ENCODE measurements at places on chromosomes 3 and 15.

GRCh38 chr3:21041621-21042020 is 709.4 kb downstream of the ZNF385D start:
- no peak for DNase-seq

DNA sequence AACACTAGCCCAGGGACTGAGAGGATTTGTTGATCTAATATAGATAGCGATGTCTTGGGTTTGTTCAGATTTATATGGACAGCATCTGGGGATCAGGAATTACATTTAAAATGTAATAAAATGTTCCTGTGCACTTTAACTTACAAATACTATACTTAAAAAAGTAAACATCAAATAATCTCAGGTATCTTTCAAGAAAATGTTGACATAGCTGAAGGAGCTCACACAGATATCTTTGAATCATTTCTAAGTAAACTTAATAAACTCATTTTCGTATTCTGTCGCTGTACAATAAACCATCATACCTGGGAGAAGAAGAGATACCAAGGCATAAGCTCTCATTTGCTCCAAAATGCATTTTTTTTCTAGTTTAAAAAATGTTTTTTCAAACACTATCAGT is 557.5 kb upstream of the NR2F2 start:
- DNase-seq = no peak

- peak; percentile 74 for DNase-seq
Observed at GRCh38 chr3:148955544-148956346, 35.6 kb upstream of the GYG1 start.

- no peak for DNase-seq
Observed at GRCh38 chr15:46652266-46652665, 1017.4 kb downstream of the SQOR start.

DNA sequence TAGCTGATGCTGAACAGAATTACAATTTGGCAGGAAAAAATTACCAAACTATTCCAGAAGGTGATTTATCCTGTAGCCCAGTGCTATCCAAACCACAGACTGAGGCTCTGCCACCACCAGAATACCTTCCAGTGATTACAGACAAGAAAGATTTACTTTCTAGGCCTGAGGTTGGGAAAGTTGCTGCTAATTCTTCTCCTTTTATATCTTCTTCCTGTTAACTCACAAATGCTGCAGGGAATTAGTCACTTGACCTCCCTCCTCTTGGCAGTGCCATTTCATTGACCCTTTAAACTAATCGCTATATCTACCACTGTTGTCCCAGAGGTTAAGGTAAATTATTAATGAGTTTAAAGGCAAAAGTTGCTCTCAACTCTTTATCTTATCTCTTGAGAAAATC is 118.4 kb downstream of the CTNNB1 start:
- no peak for DNase-seq

DNA sequence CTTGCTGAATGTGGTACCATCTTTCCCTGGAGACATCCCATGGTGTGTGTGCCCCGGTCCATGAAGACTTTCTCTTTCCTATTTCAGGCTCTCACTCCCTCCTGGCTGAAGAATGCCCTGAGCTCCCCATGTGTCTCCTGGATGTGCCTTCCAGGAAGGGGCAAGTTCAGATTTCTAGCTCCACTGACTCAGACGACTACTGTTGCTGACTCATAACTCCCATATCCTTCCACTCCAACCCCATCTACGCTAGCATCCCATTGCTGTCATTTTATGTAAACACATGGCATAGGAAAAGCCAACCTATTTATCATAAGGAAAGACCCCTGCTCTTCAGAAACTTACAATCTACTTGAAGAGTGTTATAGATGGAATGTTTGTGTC is 95.0 kb downstream of the ADCY5 start:
- no peak for DNase-seq

DNA sequence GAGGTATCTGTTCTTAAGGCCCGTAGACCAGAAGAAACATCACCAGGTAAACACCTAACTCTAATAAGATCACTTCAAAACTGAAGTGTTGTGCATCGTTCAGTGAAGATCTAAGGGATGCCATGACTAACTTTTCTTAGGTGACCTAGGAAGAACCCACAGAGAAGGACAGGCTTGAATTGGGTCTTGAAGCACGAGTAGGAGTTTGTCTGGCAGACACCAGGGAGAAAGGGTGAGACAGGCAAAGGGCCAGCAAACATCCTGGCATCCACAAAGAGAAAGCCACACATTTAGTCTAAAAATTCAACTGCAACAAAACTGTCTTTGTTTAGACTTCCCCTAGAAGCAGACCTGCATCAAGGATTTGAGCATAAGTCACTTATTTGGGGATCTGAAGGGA is 15.5 kb upstream of the CMTM8 start:
- DNase-seq = no peak

- no peak for DNase-seq
Observed at GRCh38 chr3:55534876-55535275, 47.8 kb upstream of the WNT5A start.

DNA sequence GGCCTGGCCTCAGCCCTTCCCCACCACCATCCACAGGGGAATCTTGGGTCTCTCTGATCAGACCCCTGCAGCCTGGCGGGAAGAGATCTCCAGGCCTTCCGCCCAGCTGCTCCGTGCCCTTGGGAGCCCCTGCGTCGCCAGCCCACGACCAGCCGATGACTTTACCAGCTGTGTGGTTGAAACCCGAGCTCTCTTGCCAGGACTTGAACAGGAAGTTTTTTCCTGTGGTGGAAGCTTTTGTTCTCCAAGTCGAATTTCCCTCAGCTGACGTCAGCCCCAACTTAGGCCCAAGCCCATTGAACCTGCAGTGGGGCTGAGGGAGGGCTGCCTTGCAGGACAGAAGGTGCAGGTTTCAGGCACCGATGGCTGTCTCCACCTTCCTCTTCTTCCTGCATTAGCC is 51.7 kb upstream of the SMAD3 start:
- DNase-seq = peak; percentile 87

GRCh38 chr3:119222391-119222790 is 18.3 kb downstream of the B4GALT4 start:
- no peak for DNase-seq

GRCh38 chr3:46141813-46142212 is 66.3 kb downstream of the CCR1 start:
- no peak for DNase-seq

- no peak for DNase-seq
Observed at GRCh38 chr3:169493521-169494141, 169.9 kb downstream of the MECOM start.

DNA sequence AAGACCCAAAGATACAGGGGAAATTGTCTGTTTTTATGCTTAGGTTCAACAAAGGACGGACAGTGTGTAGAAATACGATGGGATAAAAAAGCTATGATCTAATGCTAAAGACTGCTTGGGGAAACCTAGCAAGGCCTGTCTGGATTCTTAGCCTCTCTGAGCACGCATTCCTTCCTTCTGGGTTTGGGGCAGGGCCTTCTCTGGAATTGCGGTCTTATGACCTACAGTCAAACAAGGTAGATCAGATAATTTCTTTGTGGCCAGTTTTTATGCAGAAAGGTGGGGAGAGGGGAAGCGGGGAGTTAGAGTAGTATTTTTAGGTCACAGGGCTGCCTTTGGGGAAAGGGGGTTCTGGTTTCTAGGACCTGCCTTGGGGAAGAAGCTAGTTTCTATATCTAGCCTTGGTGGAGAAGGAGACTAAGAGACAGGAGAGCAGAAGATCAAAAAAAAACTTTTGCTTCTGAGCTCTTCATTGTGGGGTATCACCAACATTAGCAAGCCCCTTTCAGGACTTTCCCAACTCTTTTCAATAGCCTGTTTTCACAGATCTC is 39.1 kb upstream of the LIPC start:
- DNase-seq = no peak

GRCh38 chr3:118137778-118138177 is 896.9 kb downstream of the IGSF11 start:
- no peak for DNase-seq

- no peak for DNase-seq
Observed at GRCh38 chr15:63408524-63408923, 26.9 kb upstream of the CA12 start.

- no peak for DNase-seq
Observed at GRCh38 chr3:34864011-34864410, 775.3 kb upstream of the ARPP21 start.

GRCh38 chr3:4533489-4534443 is 40.6 kb downstream of the ITPR1 start:
- peak; percentile 40 for DNase-seq

GRCh38 chr3:45182915-45183871 is 37.0 kb upstream of the CDCP1 start:
- no peak for DNase-seq

- DNase-seq = peak; percentile 21
Observed at GRCh38 chr15:30962079-30962478, 29.3 kb downstream of the MTMR10 start.

GRCh38 chr3:170499562-170500156 is 81.0 kb downstream of the CLDN11 start:
- DNase-seq = no peak

DNA sequence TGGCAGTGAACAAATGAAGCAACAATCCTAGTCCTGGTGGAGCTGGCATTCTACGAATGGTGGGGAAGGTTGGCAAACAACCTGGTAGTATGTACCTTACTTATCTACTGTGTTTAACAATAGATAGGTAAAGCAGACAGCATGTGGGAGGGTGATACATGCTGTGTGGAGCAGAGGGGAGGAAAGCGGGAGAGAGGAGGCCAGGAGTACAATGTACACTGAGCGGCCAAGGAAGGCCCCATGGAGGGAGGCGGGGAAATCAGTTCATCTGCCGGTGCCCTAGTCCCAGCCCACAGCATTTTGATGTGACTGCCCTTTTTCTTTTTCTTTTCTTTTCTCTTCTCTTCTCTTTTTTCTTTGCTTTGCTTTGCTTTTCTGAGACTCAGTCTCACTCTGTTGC is 5.3 kb upstream of the RHCG start:
- no peak for DNase-seq

GRCh38 chr3:185737020-185737419 is 87.8 kb downstream of the IGF2BP2 start:
- DNase-seq = no peak

DNA sequence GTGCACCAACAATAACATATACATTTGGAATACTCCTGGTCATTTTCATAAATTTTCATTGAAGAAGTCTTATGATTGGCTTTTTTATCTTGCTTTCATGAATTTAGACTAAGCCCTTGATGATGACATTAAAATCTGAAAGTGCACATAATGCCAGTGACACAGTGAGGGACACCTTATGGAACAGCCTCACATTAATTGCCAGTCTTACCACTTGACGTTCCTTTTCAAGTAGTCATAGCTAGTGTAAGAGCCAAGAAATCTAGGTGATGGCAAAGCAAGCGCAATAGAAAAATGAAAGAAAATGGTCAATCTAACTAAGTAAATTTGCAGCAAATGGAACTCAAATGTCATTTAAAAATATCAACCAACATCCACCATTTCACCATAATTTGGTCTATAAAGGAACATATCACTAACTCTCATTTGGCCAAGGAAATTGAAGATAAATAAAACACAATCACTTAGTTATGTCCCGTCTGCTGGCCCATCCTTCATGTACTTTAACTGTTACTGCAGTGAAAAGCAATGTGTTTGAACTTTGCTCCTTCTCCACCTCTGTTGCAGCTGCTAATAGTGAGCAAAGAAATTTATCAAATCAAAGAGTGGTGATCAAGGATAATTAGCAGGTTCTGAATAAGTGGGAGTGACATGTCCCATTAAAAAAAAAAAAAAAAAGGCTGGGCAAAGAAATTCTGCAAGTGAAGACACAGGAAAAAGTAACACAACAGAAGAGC is 110.0 kb downstream of the TJP1 start:
- DNase-seq = no peak

- no peak for DNase-seq
Observed at GRCh38 chr3:47888986-47889757, 86.2 kb downstream of the DHX30 start.

DNA sequence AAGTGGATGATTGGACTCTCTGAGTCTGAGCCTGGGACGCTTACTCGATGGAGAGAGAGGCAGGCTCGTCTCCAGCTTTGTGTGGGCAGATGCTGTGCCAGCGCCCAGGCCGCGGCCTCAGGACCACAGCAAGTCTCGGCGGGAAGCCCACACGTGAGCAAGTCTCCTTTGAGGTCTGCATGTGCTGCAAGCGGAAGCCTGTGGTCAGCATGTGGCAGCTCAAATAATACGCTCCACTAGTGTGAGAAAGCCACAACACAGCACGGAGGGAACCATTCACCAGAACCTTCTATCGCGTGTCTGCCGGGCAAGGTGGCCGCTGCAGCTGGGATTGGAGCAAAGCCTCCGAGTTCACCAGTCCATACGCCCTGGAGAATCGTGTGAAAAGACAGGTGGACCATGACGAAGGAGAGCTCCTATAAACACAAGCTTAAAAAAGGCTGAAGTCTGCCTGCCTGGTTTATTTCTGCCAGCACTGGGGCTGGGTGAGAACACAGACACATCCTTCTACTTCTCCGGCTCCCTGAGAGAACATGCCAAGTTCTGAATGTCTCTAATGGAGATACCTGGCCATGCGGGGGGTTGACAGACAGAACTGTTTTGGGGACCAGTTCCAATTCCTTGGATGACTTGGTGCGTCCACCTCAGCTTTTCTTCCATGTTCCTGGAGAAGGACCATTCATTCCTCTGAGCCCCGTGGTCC is 82.0 kb upstream of the LRIG1 start:
- DNase-seq = peak; percentile 77

GRCh38 chr3:100682056-100682853 is 27.0 kb upstream of the TFG start:
- peak; percentile 27 for DNase-seq

DNA sequence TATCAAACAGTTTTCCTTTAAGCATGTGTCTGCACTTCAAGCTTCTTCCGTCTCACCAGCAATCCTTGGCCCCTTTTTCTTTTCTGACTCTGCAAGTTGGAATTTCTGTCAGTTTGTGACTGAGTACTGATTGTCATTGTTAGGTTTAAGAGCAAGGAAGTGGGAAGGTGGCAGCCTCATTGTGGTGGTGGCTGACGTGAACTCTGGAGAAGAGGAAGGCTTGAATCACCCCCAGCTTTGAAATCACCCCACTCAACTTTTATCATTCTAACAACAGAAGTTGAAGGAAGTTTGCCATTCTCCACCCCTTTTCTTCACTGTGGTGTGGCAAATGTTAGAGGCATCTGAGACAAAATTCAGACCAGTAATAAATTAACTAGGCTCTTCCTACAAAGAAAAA is 231.6 kb upstream of the AGTR1 start:
- DNase-seq = no peak

GRCh38 chr3:194447161-194447560 is 39.6 kb downstream of the ATP13A3 start:
- DNase-seq = no peak

DNA sequence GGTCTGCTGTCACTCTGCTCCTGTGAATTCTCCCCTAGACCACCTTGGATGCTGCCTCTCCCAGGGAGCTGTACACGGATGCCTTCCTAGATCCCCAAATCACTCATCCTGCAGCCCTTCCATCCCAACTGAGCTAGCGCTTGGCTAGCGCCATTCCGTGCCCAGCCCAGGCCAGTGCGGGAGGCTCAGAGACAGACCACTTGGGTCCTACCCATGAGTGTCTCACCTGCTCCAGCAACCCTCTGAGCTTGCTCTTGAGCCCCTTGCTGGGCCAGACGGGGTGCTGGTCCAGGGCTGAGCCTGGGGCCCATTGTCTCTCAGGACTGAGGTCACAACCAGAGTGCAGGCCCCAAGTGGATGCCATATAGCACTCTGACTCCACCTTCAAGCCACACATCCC is 17.7 kb downstream of the SH2D7 start:
- DNase-seq = no peak

Data from right hindlimb (tissue), 1 donor.